Muscle of leg (tissue), 16 donors: ENCODE measurements at places on chromosomes 2 and 18. TPM values are rescaled to one million over a fixed set of nuclear protein-coding genes. Genes with fewer than 3 reads are reported as not detected.

Gene ZNF892
- 6.2 TPM for total RNA-seq

GRCh38 chr2:1528273-1529064 lies 115.2 kb downstream of the TPO start:
- no peak for DNase-seq
- H3K27ac ChIP-seq: no peak overlapping the region
- H3K27me3 ChIP-seq: peaks cover 3% of the 10 kb centered on the region
- no peaks in the 10 kb centered on the region for H3K4me1 ChIP-seq
- H3K36me3 ChIP-seq: no peaks in the 10 kb centered on the region

DNA sequence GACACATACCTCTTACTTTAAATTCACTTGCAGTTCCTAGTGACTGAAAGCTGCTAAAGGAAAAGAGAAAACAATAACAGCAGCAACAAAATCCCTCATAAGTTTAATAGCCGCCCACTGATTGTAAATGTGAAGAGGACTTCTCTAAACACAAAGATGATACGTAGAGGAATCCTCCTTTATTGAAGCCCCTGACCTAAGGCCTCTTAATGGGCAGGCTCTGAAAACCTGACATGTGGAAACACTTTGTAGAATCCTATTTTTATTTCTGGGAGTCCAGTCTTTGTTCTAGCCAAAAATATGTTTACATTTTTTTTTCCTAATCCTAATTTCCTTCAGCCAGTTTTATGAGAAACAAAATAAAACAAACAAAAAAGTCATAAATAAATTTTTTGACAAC lies 1277.7 kb upstream of the CELF4 start:
- no peaks in the 10 kb centered on the region for H3K4me1 ChIP-seq
- no peaks in the 10 kb centered on the region for H3K27me3 ChIP-seq
- no peaks in the 10 kb centered on the region for H3K36me3 ChIP-seq

DNA sequence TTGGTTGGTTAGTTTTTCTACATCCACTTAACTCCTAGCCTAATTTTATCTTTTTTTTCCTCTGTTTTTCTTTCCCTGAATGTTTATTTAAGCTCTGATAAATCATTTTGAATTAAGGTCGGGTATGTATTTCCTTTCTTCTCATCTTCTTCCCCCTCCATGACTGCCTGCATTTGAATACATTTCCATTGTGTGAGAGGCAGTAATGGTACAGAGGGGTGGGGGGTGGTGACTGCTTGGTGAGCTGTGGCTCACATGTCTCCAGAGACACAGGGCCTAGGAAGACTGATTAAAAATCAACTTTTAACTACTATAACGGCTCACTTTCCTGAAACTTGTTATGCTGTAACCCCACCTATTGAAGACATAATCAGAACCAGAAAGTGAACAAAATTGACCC lies 58.0 kb downstream of the NEDD4L start:
- no peak overlapping the region for H3K4me3 ChIP-seq
- no peak for DNase-seq
- no peak overlapping the region for H3K27ac ChIP-seq
- H3K4me1 ChIP-seq: peaks cover 8% of the 10 kb centered on the region
- H3K36me3 ChIP-seq: no peaks in the 10 kb centered on the region

DNA sequence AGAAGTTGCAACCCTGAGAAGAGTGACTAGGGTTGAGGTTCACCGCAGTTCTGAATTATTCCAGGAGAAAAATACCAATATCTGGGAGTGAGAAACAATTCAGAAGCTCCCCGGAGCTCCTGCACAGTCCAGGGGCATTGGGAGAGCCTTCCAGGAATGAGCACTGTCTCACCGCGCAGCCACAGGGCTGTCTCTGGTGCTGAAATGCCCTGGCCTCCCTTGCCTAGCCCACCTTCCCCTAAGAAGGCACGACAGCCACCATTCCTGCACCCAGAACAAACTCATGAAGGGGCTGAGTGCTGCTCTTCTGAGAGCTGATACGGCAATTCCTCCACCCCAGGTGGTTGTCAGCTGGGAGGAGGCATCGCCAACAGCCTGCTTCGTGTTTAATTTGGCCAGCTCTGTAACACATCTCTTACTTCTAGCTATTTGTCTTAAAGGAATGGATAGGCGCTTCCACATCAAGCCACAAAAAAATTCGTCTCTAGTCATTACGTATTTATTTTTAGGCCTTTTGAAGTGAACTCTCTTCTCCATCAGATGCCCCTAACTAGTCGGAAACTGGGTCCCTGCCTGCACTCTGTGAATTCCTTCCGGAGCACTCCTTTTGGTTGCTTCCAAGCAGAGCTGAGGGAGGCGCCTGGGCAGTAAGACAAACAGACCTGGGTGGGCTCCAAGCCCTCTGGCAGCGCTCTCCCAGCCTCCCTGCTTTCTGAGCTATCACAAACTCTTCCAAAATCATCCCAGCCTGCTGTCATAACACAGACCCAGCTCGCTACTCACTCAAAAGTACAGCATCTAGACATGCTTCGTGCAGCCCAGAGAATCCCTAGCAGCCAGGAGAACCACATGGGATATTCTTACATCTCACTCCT lies 120.5 kb upstream of the CCDC68 start:
- no peaks in the 10 kb centered on the region for H3K4me1 ChIP-seq
- H3K27ac ChIP-seq: no peak overlapping the region
- no peaks in the 10 kb centered on the region for H3K27me3 ChIP-seq
- no peaks in the 10 kb centered on the region for H3K36me3 ChIP-seq
- DNase-seq: peak; percentile 62

Gene ATRAID
- 121 TPM for total RNA-seq

- peak; percentile 83 for DNase-seq
- H3K27ac ChIP-seq: peak overlapping the region; percentile 80
- H3K4me3 ChIP-seq: no peak overlapping the region
- H3K27me3 ChIP-seq: no peaks in the 10 kb centered on the region
Measured at GRCh38 chr2:122156176-122156890, 400.9 kb downstream of the TSN start.

DNA sequence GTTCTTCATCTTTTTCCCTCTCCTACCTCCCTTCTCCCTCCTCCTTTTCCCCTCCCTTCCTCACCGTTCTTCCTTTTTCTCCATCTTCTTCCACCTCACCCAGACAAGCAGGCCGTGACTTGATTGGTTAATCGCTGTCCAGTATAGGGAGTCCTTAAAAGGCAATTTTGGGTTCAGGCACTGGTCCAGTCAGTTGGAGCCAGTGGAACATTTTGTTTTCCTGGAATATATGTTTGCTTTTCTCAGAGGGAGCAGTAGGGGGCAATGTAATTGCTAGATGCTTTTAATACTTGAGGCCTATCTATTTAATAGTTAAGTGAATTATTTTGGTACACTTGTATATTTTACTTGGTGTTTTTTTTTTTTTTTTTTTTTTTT lies 15.0 kb downstream of the ELAC1 start:
- peaks cover 23% of the 10 kb centered on the region for H3K36me3 ChIP-seq
- peak; percentile 14 for DNase-seq
- H3K27me3 ChIP-seq: no peaks in the 10 kb centered on the region
- H3K4me1 ChIP-seq: no peaks in the 10 kb centered on the region

Gene HTR2B
- total RNA-seq: 0.22 TPM

- peak; percentile 68 for DNase-seq
- H3K27ac ChIP-seq: no peak overlapping the region
- no peaks in the 10 kb centered on the region for H3K27me3 ChIP-seq
- peaks cover 16% of the 10 kb centered on the region for H3K4me1 ChIP-seq
- no peak overlapping the region for H3K4me3 ChIP-seq
- H3K36me3 ChIP-seq: no peaks in the 10 kb centered on the region
Measured at GRCh38 chr2:226190479-226191252, 609.0 kb downstream of the IRS1 start.

DNA sequence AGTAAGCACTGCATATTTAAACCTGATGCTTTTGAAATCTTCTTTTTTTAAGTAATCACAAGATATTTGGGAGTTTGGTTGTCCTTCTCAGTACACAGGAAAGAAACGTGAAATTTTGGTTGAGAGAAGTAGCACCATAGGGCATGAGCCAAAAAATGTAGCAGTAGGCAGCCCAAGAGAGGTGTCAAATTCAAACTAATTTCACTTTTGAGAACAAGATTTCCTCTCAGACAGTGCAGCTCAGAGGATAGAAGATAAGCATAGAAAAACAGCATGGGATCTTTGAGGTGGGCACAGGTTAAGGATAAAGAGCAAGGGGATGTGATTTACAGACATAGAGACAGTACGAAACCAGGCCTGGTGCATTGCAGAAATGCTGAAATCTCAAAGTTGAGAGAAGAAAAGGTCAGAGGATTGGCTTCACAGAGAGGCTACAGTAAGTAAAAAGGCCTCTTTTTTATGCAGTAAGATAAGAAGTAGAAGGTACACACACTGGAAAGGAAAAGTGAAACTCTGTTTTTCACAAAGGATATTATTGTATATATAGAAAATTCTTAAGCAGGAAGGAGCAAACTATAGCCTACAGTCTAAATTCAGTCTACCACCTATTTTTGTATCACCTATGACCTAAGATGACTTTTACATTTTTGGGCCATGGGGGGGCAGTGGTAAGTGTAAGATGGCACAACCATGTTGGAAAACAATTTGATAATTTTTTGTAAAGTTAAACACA lies 89.8 kb downstream of the PKP4 start:
- DNase-seq: no peak
- H3K4me1 ChIP-seq: no peaks in the 10 kb centered on the region
- no peak overlapping the region for H3K4me3 ChIP-seq
- no peak overlapping the region for H3K27ac ChIP-seq
